COLO829 (cell line): ENCODE measurements at places on chromosomes 1 and 21.
A peak's percentile ranks its signal among the peaks of the same experiment; 100 is the strongest.

DNA sequence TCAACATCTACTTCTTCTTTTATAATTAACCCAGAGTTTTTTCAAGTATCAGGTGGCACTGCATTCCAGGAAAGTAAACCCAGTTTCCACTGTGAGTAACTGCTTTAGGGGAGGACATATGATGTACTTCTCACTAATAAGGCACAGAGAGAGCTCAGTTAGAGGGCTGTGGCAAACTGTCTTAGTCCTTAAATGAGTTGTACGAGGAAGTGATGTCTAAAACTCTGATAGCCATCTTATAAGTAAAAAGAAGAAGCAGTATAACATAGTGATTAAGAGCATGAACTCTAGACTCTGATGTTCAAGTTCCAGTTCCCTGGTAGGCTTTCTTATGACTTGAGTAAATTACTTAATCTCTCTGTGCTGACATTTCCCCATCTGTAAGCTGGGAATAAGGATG lies 58.7 kb upstream of the PTGS2 start:
- DNase-seq, result no peak

DNA sequence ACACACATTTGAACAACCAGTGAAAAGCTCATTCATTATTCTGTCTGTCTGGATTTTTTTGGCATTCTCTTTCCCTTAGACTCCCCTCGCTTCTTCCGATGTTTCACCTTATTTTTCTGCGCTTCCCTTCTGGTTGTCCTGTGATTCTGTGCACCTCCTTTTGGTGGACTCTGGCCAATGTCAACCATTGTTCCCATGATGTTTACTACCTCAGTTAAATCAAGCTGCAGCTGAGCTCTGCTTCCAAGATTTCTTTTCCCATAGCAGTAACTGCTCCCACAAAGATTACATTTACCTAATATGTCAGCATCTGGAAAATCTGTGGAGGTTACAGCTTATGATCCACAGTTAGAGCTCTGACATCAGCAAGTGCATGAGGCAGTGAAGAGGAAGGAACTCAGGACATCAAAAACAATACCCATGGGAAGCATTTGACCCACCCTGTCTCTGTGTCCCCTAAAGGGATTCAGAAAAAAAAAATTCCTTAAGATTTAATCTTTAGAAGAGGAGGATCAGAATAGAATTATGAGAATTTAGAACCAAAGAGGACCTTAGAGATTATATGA lies 69.9 kb upstream of the ADAMTS5 start:
- DNase-seq, result no peak

- DNase-seq, result peak; percentile 44
These were observed 78.6 kb downstream of the POFUT2 start for GRCh38 chr21:45209046-45209445.

DNA sequence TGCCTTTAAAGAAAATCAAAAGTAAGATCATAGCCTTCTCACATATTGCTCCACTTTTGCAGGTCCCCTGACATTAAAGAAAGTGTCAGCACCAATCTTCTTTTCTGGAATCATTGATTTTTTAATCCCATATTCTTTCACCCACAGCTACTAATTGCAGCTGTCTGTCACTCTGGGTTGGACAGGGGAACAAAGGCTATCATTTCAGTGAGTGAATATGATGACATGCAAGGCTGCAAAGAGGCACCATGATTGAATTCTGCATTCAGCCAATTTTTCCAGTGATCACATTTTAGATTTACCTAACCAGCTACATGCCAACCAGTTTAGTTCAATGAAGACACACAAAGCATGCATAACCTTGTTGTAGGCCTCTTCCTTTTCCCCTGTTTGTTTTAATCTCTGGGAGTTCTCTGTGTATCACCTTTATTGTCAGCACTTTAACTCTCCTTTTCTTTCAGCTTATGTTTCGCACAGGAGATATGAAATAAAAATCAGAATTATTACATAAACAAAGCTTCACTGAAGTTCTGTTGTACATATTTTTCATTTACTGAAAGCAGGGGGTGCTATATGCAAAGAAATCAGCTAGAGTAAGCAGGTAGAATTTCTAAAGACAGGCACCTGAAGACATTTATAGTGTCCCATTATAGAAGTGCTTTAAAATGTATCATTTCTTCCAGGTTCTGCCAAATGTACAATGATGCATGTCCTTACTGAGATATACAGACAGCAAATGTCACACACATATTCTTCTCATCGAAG lies 584.8 kb downstream of the PLA2G4A start:
- peak; percentile 26 for DNase-seq

DNA sequence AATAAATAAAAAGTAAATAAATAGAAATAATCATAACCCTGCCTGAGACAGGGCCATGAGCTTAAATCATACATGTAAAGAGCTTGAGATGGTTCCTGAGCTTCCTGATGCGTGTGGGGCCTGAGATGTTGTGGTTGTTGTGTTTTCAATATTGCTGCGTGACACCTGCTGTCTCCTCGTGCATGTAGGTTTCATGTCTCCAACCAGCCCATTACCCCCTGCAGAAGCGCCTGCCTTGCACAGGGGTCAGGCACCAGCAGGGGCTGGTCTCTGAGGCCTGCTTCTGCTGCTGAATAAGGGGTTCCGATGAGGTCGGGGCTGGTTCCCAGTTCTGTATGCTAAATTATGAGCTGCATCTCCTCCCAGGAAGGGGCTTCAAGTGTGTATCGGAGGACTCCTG lies 15.9 kb downstream of the UMODL1 start:
- no peak for DNase-seq

- DNase-seq, result no peak
These were observed 344.2 kb downstream of the VAV3 start for GRCh38 chr1:107620753-107621152.

DNA sequence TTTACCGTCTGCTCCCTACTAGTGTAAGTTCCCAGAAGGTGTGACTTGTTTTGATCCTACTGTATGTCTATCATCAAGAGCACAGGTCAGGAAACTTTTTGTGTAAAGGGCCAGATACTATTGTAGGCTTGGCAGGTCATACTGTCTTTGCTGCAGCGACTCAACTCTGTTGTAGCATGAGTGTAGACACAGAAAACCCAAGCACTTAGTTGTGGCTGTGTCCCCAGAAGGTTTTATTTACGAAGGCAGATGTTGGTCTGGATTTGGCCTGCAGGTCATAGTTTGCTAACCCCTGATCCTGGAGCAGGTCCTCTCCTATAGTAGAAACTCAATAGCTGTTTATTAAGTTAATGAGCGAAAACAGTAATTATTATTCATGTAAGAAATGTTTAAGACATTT lies 365.9 kb upstream of the B3GALT2 start:
- no peak for DNase-seq

- no peak for DNase-seq
These were observed at the start of gene CNKSR1 for GRCh38 chr1:26177182-26177684. Gene CNKSR1 (plus strand): TSS chr1:26177491. CDS start chr1:26177548, 57 bp downstream.

DNA sequence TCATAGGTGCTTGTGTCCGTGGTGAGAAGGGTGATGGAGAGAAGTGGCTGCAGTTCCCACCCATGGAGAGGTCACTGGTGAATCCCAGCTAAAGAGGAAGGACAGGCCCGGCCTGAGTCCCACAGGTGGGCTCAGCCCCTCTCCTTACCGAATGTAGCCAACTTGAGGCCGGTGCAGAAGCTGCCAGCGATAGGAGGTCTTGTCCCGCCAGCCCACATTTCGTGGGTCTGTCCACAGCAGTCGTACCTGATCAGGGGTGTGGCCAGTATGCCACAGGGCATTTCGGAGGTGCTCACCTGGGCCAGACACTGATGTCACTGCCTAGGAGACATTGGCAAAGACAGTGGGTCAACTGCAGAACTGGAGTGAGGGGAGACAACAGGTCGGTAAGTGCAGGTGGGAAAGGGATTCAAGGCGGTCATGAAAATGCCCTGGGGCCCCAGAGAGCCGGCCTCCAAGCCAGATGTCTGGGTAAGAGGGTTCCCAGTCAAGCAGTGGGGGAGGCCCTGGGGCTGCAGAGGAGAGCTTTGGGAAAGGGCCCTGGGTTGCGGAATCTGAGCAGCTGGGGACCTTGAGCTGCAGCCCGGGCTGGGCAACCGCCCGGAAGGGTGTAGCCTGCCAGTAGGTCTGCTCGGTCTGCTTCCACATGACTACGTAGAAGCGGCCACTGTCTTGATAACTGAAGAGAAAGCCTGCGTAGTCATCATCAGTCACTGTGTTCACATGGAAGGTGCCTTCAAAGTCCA lies 10.6 kb downstream of the THBS3 start:
- DNase-seq, result no peak

DNA sequence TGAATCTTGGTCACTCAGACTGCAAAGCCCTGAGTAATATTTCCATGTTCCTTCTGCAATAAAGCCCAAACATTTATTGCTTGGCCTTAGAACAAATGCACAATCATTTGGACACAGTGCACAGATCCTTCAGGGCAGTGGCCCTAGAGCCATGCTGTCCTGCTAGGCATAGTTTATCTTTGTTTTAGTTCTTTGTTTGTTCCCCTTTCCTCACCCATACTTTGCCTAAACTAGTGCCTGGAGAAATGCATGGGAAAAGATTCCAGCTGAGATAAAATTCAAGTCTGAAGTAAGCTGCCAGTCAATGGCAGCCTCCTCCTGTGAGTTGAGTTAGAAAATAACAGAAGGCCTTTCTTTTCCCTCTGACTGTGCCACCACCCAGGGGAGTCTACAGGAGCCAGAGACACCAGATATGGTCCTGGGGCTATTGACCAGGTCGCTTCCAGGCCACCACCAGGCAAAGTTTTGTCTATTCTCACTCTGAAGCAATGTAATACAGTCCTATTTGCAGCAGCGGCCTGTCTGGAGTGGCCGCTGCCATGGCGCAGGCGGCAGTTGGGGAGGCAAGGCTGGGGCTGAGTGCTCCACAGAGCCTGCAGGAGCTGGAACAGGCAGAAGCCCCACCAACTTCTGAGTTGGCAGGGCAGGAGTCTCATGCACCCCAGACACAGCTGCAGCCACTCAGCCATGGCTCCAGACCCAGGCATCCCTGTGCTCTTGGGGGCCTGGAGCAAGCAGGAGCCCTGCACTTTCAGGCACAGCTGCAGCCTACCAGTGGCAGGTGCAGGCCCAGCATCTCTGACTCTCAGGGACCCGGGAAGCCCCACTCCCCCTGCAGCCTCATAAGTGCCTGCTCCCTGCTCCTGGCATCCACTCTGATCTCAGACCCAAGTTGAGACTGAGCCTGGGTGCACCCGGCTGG lies 258.6 kb downstream of the GPATCH2 start:
- no peak for DNase-seq

DNA sequence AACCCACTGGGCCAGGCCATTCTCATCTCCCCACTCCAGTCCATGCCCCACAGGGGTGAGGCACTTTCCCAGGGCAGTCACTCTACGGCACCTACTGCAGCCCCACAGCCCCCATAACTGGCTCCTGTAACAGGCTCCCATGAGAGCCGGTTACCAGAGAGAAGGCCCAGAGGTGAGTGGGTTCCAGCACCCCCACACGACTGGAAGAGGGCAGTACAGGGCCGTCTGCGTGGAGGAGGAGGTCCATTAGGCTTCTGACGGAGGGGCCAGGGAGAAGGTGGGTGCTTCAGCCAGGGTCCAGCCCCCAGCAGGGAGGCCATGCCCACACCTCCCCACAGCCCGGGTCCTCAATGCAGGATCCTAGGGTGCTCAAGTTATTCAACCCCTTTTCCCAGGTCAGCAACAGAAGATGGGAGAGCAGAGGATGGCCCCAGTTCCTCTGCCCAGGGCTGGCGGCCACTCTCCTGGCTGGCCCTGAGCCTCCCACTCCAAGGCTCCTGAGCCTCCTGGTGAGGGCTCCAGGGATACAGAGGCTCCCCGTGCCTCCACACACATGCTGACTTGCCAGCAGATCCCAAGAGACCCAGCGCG lies 1.6 kb downstream of the ACAP3 start:
- DNase-seq, result no peak

- peak; percentile 83 for DNase-seq
These were observed 32.3 kb downstream of the HHAT start for GRCh38 chr1:210360852-210361477.

- no peak for DNase-seq
These were observed 14.7 kb upstream of the SLC19A1 start for GRCh38 chr21:45556645-45557615.

DNA sequence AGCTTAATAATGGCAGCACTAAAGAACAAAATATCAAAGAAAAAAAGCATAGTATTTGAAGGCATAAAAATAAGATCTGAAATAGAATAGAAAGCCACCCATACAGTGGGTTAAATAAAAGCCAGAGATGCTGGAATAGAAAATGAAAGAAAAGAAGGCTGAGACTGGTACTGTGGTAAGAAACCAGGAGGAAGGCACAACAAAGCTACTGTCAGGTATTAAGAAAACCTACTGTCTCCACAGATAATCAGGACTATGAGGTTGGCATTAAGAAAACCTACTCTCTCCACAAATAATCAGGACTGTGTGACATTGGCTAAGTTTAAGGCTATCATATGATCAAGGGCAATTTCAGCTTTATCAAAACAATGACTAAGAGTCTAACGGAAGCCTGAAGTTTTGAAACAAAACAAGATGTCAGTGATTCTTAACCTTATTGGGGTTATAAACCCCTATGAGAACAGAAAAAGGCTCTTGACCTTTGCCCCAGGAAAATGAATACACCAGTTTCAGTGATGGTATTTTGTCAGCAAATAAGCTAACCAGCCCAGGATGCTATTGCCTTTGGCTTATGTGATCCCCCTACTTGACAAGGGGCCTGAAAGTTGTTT lies 24.4 kb downstream of the MCOLN2 start:
- DNase-seq, result peak; percentile 20

GRCh38 chr1:33473900-33474299 lies 1.5 kb downstream of the ZSCAN20 start:
- no peak for DNase-seq

- DNase-seq, result no peak
These were observed 258.5 kb downstream of the FOXD2 start for GRCh38 chr1:47696404-47696736.

DNA sequence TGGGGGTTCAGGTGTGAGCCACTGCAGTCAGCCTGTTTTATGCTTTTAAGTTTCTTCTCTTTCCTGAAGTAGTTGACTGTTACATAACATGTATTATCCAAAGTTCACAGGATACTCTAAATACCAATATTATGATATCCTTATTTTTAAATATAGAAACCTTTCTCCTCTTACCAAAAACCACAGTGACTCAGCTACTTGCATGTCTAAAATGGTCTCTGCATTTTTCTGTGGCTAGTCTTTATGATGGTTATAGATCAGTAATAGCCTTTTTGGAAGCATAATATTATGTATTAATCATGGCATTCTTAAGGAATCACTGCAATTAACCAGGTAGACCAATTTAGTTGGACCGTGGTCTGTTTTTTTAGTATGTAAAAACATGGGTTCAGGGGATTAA lies 210.8 kb upstream of the CACYBP start:
- DNase-seq, result no peak

DNA sequence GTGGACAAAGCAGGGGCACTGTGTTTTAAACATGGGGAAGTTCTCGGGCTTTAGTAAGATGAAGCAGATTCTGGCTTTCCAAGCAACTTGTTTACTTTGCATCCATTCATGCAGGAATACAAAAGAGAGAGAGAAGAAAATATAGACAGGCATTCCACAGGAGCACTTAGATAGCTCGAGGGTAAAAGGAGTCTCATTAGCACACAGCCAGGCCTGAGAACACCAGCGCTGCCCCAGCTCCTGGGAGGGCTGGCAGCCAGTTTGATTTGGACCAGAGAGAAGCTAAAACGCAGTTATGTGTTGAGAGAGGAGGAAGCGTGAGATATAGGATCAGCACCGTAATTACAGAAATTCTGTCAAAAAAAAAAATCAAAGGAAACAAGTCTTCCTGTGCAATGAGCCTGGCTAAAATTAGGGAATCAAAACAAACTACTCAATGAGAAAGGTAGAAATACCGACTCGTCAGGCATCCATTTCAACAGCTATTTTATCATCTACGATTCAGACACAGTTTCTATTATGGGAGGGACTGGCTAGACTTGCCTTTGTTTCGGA lies 68.2 kb downstream of the CLSTN1 start:
- peak; percentile 27 for DNase-seq
